ENCODE measurements at places on chromosomes 16 and 17. TPM values are rescaled to one million over a fixed set of nuclear protein-coding genes. Genes with fewer than 3 reads are reported as not detected.
A peak's percentile ranks its signal among the peaks of the same experiment; 100 is the strongest.

DNA sequence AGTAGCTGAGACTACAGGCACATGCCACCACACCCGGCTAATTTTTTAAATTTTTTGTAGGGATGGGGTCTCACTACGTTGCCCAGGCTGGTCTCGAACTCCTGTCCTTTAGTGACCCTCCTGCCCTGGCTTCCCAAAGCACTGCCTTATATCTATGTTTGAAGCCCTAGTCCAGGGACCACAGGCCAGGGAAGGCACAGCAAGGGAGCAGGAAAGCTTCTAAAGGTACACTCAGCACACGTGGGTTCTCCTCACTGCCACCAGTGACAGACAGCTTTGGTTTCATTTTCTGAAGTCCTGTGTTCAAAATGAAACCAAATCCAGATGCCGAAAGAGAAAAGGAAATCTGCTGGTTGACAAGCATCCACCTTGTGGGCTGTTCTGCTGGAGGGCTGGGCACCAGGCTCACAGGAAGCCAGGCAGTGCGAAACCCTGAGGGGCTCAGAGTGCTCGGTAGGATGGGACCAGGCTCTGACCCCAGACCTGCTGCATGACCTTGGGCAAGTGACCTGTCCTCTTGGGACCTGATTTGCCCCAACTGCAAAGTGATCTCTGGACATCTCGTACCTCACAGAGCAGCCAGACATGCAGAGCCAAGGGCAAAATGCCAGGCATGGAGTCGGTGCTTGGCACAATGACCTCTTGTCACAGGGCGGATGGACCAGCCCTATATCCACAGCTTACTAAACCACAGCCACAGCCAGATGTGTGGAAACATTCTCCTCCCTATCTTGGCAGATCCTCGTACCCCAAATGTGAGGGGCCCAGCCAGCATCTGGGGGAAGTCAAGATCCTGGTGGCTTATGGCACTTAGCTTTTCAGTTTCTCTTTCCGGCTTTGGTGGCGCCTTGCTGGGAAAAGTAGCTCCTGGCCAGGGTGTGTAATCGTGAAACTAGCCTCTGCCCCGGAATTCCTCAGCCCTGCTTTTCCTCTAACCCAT is 2.8 kb upstream of the SOCS1 start:
- DNase-seq, result no peak

GRCh38 chr17:32558997-32559650 is 72.3 kb downstream of the CDK5R1 start:
- no peak for DNase-seq

GRCh38 chr17:59372138-59372751 is 40.8 kb downstream of the YPEL2 start:
- no peak for DNase-seq

- DNase-seq, result no peak
Observed at GRCh38 chr17:50240851-50241250, 33.4 kb upstream of the TMEM92 start.

- DNase-seq, result no peak
Observed at GRCh38 chr16:27475561-27475960, 73.6 kb downstream of the IL21R start.

- DNase-seq, result no peak
Observed at GRCh38 chr16:13921328-13921727, 1.4 kb downstream of the ERCC4 start.

Gene CFAP97D1
- not detected for total RNA-seq

DNA sequence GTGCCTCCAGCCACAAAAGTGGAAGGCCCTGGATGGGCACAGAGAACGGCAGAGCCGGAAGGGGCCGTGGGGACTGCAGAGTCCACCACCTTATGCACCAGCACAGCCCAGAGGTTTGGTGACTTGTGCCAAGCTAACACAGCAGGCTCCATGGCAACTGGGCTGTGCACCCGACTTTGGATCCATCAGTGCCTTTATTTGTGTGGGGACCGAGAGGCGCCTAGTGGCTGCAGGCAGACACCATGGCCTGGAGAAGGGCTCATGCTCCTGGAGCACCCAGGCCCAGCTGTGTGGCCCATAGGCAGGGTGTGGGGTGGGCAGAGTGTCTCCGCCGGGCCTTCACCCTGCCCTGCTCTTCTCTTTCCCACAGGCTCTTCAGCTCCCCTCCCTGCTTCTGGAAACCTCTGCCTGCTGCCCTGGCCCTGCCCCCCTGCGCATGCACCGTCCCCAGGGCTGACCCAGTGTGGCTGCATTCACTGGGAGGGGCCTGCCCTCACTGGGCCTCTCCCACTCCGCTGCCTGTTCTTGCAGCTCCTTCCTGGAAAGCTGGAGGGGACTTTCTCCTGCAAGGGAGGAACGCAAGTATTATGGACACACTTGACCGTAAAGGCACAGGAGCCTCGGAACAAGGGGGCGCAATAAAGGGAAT is 10.1 kb downstream of the C16orf90 start:
- no peak for DNase-seq

DNA sequence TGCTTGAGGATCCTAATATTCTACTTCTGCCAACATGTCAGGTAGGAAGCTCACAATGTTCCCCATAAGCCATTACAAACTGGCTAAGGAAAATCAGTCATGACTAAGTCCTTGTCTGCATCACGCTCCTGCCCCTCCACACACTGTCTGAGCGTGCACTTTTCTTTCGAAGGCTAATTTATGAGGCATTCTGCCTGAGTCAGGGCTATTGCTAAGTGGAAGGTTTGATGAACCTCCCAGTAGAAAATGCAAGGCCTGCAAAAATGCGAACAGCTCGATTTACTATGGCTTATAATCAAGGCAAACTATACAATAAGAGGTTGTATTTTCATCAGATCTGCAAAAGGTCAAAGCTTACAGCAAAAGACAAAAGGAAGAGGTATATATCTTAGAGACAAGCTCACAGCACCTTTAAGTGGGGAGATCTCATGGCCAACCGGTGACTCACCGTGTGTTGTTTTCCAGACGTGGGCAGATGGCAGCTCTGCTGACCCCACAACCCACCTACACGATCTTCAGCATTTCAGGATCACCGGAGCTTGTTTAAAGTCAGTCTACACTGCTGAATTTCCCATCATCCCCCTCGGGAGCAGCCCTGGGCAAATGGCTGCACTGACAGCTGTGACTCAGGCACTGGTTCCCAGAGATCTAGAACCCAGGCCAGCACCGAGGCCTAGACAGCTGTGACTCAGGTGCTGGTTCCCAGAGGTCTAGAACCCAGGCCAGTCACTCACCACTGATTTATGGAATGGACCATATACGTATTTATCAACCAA is 26.1 kb downstream of the MEAK7 start:
- DNase-seq, result no peak

- DNase-seq, result no peak
Observed at GRCh38 chr16:50252874-50253513, 13.4 kb upstream of the ADCY7 start.

- peak; percentile 78 for DNase-seq
Observed at GRCh38 chr17:40062329-40063186, at the start of gene THRA. Gene THRA, plus strand, starts transcription at chr17:40062965. Its CDS starts 11,524 bp downstream, at chr17:40074489.

- no peak for DNase-seq
Observed at GRCh38 chr17:82213251-82214011, 789 bp upstream of the CCDC57 start.

- peak; percentile 69 for DNase-seq
Observed at GRCh38 chr16:25691519-25692091, at the start of gene HS3ST4. Gene HS3ST4, plus strand, starts transcription at chr16:25691959.

DNA sequence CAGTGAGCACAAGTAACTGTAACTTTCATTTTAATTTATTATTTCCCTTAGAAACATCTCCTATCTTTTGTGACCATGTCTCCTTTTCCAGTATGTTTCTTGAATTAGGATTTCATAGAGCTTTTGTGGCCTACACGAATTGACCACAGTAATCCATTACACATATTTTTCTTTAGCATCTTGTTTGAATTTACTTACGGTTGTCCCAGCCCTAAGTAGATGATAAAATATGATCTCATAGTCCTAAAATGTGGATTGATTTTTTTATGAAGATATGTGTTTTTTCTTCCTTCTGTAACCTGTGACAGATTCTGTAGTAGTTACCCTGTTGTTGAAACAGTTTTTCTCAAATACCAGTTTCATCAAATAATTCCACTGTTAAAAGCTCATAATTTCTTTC is 61.5 kb downstream of the NF1 start:
- DNase-seq, result no peak

Gene FAM234A
- total RNA-seq, result 94.9 TPM

GRCh38 chr16:20901436-20902112 is 1.0 kb downstream of the LYRM1 start:
- peak; percentile 57 for DNase-seq

GRCh38 chr16:17776888-17777287 is 306.1 kb upstream of the XYLT1 start:
- DNase-seq, result no peak

GRCh38 chr16:89701425-89702406 is at the start of gene SPATA2L:
Gene SPATA2L, minus strand, starts transcription at chr16:89701705. Its CDS starts 473 bp downstream, at chr16:89701232.
- DNase-seq, result peak; percentile 98

- DNase-seq, result no peak
Observed at GRCh38 chr16:86970726-86971125, 346.5 kb downstream of the C16orf95 start.

DNA sequence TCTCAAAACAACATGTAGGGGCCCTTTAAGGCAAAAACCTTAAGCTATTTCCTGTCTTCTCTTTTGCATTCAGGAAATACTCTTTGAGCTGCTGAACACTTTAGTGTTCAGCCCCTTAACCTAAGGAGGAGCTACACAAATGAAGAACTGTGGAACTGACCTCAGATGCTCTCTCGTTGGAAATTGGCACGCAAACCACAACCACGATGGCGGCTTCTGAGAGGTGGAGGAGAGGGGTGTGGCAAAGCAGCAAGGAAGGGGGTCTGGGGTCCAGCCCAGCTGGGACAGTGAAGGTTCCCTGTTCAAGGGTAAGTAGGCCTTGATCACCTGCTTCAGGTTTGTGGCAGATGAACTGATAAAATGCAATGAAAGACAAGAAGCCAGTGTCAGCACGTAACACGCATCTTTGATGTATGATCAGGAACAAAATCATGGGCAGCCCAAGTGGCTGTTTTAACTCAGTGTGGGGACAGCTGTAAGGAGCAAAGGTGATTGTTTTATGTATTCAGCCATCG is 291.6 kb upstream of the TNRC6C start:
- DNase-seq, result no peak

Gene UNC45B
- 0.22 TPM for total RNA-seq

- DNase-seq, result peak; percentile 76
Observed at GRCh38 chr16:2428051-2428783, 1.0 kb upstream of the CCNF start.

GRCh38 chr17:77677630-77678029 is 280.9 kb upstream of the TNRC6C start:
- no peak for DNase-seq

Gene PSKH1
- 28.6 TPM for total RNA-seq

Gene TP53TG3C
- not detected for total RNA-seq

Gene OR3A2
- total RNA-seq, result not detected

Gene RMI2
- total RNA-seq, result 57.6 TPM

Gene TNFSF13
- 1.4 TPM for total RNA-seq

Gene PRKCB
- 7.0 TPM for total RNA-seq

Gene KAT2A
- 43.5 TPM for total RNA-seq

Gene TBC1D3H
- total RNA-seq, result not detected

- DNase-seq, result no peak
Observed at GRCh38 chr17:52653014-52653413, 494.5 kb upstream of the CA10 start.

- DNase-seq, result no peak
Observed at GRCh38 chr17:76735586-76736348, 1.4 kb downstream of the SRSF2 start.

- no peak for DNase-seq
Observed at GRCh38 chr17:27384261-27384701, 72.0 kb upstream of the KSR1 start.

- peak; percentile 84 for DNase-seq
Observed at GRCh38 chr17:77449908-77450741, 309.4 kb downstream of the SEC14L1 start.

DNA sequence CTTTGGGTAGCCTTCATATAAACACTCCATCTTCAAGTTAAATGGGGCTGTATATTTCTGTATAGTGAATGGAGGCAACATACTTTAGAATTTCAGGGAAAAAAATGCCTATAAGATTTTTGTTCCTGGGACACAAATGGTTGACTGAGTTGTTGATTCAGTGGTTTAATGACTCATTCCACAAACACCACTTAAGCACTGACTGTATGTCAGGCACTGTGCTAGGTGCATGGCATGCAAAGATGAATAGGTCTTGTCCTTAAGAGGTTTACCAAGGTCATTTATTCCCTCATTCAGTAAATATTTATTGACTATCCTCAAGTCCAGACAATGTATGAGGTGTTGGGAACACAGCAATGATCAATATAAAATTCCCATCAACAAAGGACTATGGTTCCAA is 417.1 kb downstream of the CA10 start:
- no peak for DNase-seq

GRCh38 chr17:28746611-28747050 is 2.8 kb downstream of the TRAF4 start:
- peak; percentile 78 for DNase-seq
